ENCODE measurements at places on chromosomes 4 and X. TPM values are rescaled to one million over a fixed set of nuclear protein-coding genes. Genes with fewer than 3 reads are reported as not detected.

Gene MAGEA9B
- not detected for total RNA-seq

Gene DRD5
- not detected for total RNA-seq

Gene ATXN3L
- total RNA-seq: not detected

Gene HSD17B13
- not detected for total RNA-seq

Gene CT55
- not detected for total RNA-seq

Gene CCDC149
- 10.6 TPM for total RNA-seq

Gene COL4A6
- 20.8 TPM for total RNA-seq

Gene TLR2
- 2.1 TPM for total RNA-seq

Measured in nasal cavity respiratory epithelium epithelial cell of viscerocranial mucosa (primary cell).